ENCODE measurements at places on chromosomes 16 and 17.

- no peak for DNase-seq
These were observed 5.1 kb downstream of the PRSS22 start for GRCh38 chr16:2852731-2853507.

GRCh38 chr16:28879841-28880588 lies 1.7 kb downstream of the ATP2A1 start:
- peak; percentile 92 for DNase-seq

DNA sequence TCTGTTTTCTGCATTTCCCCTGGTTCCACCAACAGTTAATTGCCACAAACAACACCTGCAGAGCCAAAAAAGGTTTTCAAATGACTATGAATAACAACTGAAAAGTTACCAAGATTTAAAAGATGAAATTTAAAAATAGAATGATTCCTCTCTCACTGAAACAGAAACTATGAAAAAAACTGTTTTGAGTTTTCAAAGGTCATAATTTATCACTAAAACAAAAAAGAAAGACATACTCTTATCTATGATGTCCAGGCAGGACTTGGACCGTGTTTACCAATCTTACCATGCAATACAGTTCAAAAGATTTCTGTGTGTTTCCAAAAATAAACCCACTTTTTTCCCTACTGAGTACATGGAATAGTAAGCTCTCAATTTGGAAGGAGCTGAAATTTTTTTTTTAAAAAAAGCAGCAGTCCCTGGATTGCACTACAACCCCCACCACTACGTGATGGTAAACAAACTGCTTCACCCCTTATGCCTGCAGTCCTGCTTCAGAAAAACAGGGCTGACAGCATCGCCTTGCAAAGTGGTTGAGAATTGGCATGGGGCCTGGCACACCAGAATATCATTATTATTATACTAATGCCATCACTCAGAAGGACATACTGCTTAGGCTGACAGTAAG lies 8.5 kb downstream of the TXNDC11 start:
- DNase-seq, result no peak

- no peak for DNase-seq
These were observed 99.2 kb upstream of the CDH8 start for GRCh38 chr16:62135446-62135845.

- no peak for DNase-seq
These were observed 116.0 kb upstream of the SOX9 start for GRCh38 chr17:72004611-72005331.

DNA sequence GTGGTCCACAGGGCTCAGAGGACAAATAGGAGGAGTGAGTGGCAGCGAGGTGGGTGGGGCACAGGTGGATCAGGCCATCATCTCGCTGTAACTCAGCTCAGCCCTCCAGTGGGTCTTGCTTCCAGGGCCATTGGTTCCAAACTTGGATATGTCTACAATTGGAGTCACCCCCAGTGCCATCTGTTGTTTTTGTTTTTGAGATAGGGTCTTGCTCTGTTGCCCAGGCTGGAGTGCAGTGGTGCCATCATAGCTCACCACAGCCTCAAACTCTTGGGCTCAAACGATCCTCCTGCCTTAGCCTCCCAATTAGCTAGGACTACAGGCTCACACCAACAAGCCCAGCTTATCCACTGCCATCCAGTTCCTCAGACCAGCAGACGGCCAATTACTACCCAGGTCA lies 45.9 kb downstream of the DDX19A start:
- DNase-seq, result no peak

DNA sequence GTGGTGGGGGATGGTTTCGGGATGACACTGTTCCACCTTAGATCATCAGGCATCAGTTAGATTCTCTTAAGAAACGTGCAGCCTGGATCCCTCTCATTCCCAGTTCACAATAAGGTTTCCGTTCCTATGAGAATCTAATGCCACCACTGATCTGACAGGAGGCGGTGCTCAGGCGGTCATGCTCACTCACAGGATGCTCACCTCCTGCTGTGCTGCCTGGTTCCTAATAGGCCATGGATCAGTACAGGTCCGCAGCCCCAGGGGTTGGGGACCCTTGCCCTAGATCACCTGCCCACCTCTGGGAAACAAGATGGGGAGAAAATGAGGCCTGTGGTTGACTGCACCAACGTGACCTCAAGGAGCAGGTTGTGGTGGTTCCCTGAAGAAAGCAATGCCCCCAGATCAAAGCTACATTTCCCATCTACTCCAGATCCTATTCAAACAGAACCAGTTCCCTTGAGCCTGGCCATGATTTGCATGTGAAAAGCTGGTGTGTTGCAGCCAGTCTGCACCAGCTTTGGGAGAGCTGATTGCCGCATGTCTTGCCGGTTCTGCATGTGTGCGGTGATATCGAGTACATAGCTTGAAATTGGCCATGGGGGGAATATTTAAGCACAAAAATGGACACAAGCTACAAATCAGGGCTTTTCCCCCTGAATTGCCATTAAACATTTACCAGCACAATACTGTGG lies 183.2 kb upstream of the HSBP1 start:
- DNase-seq, result no peak

DNA sequence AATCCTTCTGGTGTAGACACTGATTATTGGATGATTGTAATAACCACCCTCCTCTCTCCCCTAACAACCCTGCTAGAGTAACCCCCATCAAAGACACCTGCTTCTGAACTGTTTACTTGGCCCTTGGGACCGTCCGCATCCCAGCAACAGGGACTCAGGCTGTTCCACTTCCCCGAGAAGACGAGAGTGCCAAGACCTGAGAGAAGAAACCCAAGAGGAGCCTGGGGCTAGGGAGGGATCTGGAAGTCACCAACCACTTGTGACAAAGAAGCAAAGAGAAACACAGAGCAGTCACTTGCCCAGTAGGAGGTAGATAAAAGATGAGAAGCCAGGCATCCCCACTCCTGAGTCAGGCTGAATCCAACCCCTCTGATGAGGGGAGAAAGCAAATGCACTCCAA lies 84.3 kb downstream of the CDH11 start:
- DNase-seq, result no peak

DNA sequence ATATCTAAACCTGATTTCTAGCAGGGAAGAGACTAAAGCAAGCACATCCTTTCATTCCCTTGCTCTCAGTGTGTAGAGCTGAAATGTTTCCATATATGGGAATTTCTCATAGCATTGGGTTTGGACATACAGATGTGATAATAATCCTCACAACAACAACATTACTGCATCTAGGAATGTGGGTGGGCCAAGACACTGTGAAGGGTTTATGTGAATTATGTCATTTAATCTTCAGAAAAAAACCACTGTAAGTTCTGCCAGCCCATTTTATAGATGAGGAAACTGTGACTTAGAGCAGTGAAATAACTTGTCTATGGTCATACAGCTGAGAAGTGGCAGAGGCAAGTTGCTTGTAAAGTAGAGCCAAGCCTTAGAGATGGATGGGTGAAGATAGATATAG lies 5.2 kb downstream of the OMG start:
- no peak for DNase-seq

- no peak for DNase-seq
These were observed 173.3 kb upstream of the CACNG5 start for GRCh38 chr17:66661411-66662256.

DNA sequence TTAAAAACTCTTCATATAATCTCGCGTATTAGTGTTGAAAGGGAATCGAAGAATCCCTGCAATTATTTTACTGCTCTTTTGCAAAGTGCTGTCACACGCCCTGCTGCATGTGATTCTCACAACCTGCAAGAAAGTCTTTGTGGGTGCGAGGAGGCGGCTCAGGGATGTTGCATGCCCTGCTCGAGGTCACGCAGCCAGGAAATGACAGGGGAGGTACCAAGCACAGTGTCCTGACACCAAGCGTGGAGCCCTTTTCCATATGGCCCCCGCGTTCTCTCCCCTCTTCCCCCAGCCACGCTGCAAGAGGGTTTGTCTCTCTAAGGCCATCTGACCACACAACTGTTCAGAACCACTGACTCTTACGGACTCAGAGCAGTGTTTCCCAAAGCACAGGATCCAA lies 37.6 kb downstream of the OR3A1 start:
- no peak for DNase-seq

GRCh38 chr17:2023692-2024571 lies 1.2 kb downstream of the RTN4RL1 start:
- DNase-seq, result peak; percentile 73

DNA sequence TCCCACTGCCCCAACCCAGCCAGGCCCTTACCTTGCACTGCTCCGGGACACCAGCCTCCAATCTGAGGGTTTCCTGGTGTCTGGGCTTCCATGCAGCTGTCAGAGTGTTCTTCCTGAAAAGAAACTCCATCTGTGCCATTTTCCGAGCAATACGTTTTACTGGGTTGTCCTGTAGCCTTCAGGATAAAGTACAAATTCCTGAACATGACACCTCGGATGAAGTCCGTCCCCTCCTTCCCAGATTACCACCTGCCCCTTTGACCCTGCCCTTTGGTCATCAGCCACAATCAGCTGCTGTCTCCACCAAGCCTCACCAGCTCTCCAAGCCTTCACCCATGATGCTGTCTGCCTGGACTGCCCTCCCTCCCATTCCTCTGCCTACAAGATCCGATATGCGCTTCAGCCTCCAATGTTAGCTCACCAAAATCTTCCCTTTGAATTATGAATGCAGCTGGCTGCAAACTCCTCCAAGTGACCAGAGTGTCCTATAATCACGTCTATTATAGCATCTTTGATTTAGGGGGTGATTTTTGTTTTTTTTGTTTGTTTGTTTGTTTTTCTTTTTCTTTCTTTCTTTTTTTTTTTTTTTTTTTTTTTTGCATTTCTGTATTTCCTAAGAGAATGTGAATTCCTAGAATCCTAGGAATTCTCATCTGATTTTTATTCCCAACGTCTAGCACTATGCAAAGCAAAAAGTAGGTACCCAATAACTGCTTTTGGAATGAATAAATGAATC lies 60.6 kb upstream of the KIFC3 start:
- DNase-seq, result no peak

- no peak for DNase-seq
These were observed 21.5 kb downstream of the NLRP1 start for GRCh38 chr17:5562661-5563360.

GRCh38 chr17:60542071-60542470 lies 16.0 kb upstream of the APPBP2 start:
- no peak for DNase-seq

DNA sequence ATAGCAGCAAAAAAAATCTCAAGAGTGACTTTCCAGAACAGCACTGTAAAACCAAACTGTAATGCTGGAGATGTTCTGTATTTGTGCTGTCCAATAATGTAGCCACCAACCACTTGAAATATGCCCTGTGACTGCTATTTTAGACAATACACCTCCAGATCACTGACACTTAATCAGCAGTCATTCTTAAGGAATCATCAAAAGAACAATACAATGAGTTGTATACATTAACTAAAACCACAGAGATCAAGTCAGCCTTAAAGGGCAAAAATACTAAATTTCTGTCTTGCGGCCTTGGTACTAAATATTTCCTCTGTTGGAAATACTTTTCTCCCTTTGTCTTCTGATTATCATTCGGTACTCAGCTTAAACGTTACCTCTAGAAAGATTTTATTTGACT lies 33.6 kb upstream of the ANKFY1 start:
- DNase-seq, result no peak

- no peak for DNase-seq
These were observed 2.3 kb downstream of the SPACA3 start for GRCh38 chr17:32993977-32994376.

DNA sequence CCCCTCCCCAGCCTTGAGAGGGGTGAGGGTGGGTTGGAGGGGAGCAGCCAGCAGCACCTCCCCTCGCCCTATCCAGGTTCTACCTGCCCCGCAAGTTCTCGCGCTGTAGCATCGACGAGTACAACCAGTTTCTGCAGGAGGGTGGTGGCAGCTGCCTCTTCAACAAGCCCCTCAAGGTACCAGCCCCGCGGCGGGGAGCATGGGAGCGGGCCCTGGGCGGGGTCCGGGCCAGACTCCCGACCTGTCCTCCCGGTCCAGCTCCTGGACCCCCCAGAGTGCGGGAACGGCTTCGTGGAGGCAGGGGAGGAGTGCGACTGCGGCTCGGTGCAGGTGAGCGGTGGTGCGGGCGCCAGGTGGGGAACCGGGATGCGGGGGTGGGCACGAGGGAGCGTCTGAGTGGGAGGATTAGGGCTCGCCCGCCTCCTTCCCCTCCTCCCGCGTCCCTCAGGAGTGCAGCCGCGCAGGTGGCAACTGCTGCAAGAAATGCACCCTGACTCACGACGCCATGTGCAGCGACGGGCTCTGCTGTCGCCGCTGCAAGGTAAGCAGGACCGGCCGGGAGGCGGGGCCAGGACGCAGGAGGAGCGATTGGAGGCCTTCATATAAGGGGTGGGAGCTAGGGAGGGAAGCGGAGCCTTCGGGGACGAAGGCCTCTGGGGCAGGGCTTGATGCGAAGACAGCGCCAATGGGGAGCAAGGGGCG lies 16.5 kb downstream of the ADAM11 start:
- DNase-seq, result peak; percentile 98

- DNase-seq, result no peak
These were observed 1.5 kb upstream of the NEURL4 start for GRCh38 chr17:7330638-7331015.

DNA sequence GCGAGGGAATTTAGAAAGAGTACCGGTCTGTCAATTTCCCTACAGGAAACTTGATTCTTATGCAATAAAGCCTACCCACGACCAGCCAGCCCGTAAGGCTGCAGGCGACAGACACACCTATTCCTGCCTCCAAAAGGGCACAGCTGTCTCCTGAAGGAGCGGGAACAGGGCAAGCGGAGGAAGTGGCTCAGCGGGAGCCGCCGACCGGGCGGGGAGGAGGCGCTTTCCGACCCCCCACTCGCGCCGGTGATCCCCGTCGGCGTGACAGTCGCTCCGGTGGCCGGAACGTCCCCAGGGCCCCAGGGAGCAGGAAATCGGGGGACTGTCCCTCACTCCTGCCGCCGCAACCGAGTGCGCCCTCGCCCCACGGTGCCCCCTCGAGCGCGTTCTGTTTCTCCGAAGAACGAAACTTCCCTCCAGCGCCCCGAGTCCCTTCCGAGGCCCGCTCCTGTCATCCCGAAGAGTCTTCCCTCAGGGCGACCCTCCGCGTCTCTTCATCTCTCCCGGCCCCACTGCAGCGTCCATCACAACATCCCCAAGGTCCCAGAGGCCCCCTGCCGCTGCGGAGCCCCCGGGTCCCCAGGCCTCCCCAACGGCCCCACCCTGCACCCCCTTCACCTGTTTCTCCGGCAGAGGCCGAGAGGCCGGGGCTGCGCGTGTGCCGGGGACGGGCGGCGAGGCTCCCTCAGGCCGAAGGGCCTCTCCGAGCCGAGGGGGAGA lies 421 bp downstream of the STAT3 start:
- peak; percentile 74 for DNase-seq

GRCh38 chr17:55433029-55433628 lies 11.5 kb upstream of the MMD start:
- no peak for DNase-seq

DNA sequence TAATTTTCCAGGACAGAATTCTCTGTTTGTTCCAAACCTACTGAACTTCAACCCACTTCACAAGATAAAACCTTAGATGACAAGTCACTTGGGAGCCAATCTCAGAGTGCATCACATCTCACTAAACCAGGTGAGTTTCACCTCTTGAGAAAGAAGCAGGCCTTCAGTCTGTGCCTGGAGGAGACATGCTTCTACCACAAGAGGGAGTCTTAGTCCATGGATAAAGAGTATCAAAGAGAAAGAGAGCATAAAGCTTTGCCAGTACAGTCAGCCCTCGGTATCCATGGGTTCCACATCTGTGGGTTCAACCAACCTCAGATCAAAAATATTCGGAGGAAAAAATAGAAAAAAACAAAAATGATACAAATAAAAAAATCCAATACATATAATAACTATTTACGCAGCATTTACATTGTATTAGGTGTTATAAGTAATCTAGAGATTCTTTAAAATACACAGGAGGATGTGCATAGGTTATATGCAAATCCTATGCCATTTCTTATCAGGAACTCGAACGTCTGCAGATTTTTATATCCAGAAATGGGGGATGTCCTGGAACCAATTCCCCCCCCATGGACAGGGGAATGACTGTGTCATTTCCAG lies 37.7 kb downstream of the DUSP14 start:
- DNase-seq, result peak; percentile 79

- no peak for DNase-seq
These were observed 358.8 kb upstream of the CDH5 start for GRCh38 chr16:66007717-66008116.

Measured in NCI-H2171 treated with DMSO at 0.1 percent for 48 hours (cell line).